ENCODE measurements at places on chromosomes 1 and 21. TPM values are rescaled to one million over a fixed set of nuclear protein-coding genes. Genes with fewer than 3 reads are reported as not detected.

GRCh38 chr1:219460081-219460895 is 152.6 kb downstream of the ZC3H11B start:
- H3K4me1 ChIP-seq: no peaks in the 10 kb centered on the region
- H3K36me3 ChIP-seq: no peaks in the 10 kb centered on the region
- no peak for DNase-seq
- no peak overlapping the region for H3K4me3 ChIP-seq

The CCDC185 gene
- total RNA-seq: not detected

DNA sequence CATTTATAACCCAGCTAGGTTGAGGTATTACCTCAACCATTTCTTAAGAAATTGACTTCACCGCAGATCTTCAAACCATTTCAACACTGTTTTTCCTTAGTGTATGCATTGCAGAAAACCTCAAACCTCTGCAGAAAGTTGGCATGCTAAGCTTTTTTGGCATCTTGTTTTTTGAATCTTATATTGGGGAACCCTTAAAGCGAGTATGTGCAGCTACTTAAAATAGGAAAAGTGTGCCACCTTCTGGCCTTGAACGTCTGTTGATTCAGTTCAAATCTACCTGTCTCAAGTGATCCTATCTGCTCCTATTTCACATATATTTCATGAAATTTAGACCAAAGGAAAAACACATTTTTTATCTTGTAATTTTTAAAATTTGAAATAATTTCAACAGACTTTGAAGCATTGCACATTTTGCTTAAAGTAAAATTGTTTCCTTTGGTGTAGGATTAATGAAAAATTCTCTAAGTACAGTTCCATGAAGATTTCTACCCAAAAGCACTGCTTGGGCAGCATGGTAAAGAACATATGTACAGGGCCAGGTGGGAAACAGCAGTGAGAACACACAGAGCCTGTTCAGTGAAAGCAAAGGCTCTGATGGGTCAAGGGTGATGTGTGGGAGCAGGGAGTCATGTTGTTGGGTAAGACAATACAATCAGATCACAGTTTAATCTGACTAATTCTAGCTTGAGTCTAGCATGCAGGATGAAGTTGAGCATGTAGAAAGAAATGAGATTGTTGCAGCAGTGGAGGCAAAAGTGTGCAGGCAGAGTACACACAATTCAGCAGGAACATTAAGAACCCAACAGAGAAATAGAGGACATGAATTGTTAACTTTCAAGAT is 17.2 kb downstream of the HENMT1 start:
- H3K36me3 ChIP-seq: no peaks in the 10 kb centered on the region
- H3K4me3 ChIP-seq: no peak overlapping the region
- peaks cover 10% of the 10 kb centered on the region for H3K4me1 ChIP-seq

GRCh38 chr1:36711480-36711879 is 228.8 kb upstream of the CSF3R start:
- peaks cover 6% of the 10 kb centered on the region for H3K4me1 ChIP-seq
- DNase-seq: no peak
- H3K36me3 ChIP-seq: no peaks in the 10 kb centered on the region
- H3K4me3 ChIP-seq: no peak overlapping the region

DNA sequence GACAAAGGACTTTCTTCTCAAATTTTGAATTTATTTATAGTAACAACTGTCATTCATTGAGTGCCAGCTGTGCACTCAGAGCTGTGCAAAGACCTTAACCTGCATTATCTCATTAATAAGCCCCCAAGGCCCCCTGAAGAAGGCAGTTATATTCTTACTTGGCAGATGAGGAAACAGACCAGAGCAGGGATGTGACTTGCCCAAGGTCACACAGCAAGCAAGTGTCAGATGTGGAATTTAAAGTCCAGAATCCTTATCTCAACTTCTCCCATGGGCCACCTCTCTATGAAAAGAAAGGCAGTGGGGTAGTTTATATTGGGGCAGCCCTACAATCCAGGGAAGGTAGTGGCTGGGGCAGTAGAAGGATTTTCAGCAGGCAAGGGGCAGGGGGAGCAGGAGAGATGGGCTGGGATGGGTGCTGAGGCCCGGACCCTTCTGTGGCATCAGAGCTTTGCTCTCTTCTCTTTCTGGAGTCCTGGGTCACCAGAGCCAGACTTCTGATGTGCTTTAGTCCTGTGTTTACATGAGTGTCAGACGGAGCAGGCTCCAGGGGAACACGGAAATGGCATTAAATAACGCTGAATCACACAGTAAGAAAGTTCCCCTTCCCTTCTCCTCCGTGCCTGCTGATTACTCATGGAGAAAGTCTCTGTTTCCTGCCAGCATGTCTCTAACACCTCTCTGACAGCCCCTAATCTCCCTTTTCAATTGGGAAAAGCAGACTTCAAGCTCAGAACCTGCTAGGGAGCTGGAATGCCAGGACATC is 39.5 kb downstream of the EPHB2 start:
- H3K4me3 ChIP-seq: no peak overlapping the region
- peaks cover 3% of the 10 kb centered on the region for H3K27me3 ChIP-seq
- H3K36me3 ChIP-seq: no peaks in the 10 kb centered on the region
- H3K4me1 ChIP-seq: no peaks in the 10 kb centered on the region
- no peak for DNase-seq
- no peak overlapping the region for H3K27ac ChIP-seq

The OR6N1 gene
- not detected for total RNA-seq

DNA sequence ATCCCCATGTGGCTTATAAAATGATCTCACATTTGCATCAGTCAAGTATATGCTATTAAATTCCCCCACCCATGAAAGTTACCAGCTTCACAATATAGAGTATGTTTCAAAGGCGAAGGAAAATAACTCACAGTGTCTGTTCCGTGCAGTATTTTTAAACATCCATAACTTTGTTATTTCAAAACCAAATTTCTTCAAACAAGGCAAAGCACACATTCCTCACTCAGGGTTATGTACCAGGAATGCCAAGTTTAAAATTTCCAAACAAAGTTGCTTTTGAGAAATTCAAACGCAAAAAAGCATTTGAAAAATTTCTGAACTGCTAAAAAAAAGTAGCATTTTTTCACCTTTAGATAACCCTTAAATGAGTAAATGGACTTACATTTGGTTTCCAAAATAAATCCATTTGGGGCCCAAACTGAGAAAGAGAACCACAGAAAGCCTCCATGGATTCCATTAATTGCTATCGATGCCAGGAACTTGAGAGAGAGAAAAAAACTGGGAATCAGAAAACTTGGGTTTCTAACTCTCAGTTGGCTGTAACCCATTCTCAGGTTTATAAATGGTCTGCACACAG is 149.5 kb downstream of the SLC30A10 start:
- no peaks in the 10 kb centered on the region for H3K36me3 ChIP-seq
- no peak overlapping the region for H3K27ac ChIP-seq
- no peaks in the 10 kb centered on the region for H3K4me1 ChIP-seq
- H3K27me3 ChIP-seq: no peaks in the 10 kb centered on the region

The AXDND1 gene
- total RNA-seq: not detected

GRCh38 chr1:95223110-95223509 is 10.9 kb upstream of the RWDD3 start:
- H3K36me3 ChIP-seq: no peaks in the 10 kb centered on the region
- DNase-seq: no peak
- no peak overlapping the region for H3K27ac ChIP-seq
- H3K4me3 ChIP-seq: no peak overlapping the region

DNA sequence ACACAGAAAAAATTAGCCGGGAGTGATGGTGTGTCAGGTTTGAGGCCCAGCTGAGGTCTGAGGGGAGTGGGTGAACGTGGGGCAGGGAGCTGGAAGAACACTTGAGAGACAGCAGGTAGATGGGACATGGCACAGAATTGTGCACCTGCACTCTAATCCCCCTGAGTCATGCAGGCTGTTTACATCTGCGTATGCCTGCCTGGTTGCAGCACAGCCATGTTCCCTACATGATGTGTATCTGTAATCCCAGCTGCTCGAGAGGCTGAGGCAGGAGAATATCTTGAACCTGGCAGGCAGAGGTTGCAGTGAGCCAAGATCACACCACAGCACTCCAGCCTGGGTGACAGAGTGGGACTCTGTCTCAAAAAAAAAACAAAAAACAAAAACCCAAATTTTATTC is 44.8 kb downstream of the ATP5PO start:
- no peak for DNase-seq
- H3K27me3 ChIP-seq: no peaks in the 10 kb centered on the region
- no peak overlapping the region for H3K27ac ChIP-seq
- no peak overlapping the region for H3K4me3 ChIP-seq

The KCNA3 gene
- total RNA-seq: 2.7 TPM

DNA sequence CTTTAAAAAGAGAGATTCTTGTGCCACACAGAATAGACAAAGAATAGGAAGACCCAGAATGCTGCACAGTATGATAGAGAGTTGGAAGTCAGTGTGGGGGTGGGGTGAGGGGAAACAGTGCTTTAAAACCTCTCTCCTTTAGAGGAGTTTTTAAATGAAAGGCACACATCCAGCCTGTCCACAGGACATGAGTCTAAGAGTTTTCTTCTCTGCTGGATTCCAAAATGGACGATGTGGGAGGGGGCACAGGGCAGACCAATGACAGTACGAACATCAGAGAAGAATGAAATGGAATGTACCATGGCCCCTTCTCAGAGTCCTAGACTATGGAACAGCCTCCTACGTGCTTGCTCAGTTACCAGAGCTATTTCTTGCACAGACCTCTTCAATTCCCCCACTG is 458.2 kb upstream of the DAB1 start:
- H3K36me3 ChIP-seq: no peaks in the 10 kb centered on the region
- no peaks in the 10 kb centered on the region for H3K27me3 ChIP-seq
- no peak overlapping the region for H3K4me3 ChIP-seq

The ETV3L gene
- not detected for total RNA-seq

GRCh38 chr1:240385985-240386978 is 225.7 kb downstream of the GREM2 start:
- H3K27ac ChIP-seq: no peak overlapping the region
- H3K36me3 ChIP-seq: peaks cover 15% of the 10 kb centered on the region
- no peak overlapping the region for H3K4me3 ChIP-seq
- DNase-seq: no peak
- no peaks in the 10 kb centered on the region for H3K27me3 ChIP-seq
- H3K4me1 ChIP-seq: no peaks in the 10 kb centered on the region

The BCL2L15 gene
- total RNA-seq: 1.8 TPM

- H3K4me1 ChIP-seq: peaks cover 29% of the 10 kb centered on the region
- H3K27ac ChIP-seq: no peak overlapping the region
- DNase-seq: no peak
- H3K27me3 ChIP-seq: no peaks in the 10 kb centered on the region
Observed at GRCh38 chr1:154616659-154617345, 8.8 kb upstream of the ADAR start.

DNA sequence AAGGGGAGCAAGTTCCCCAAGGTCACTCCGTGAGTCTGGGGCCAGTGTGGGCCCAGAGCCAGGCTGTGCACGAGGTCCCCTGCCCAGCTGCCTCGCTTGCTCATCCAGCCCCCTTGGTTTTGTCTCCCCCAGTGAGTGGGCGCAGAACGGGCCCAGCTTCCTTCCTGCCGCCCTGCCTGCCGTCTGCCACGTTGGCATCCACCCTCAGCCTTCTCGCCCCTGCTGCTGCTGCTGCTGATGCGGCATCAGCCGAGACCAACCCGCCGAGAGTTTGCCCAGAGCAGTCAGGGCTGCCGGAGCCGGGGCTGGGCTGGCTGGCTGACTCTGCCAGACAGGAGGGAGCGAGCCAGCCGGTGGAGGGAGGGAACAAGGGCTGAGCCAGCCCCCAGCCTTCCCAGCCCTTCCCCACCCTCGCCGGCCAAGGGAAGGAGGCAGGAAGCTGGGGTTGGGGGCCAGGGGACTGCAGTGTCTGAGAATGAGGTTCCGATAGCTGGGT is 31.4 kb upstream of the WASF2 start:
- no peak for DNase-seq
- H3K27me3 ChIP-seq: peaks cover 20% of the 10 kb centered on the region
- H3K36me3 ChIP-seq: no peaks in the 10 kb centered on the region
- peak overlapping the region; percentile 91 for H3K27ac ChIP-seq
- H3K4me1 ChIP-seq: peaks cover 61% of the 10 kb centered on the region

- H3K4me3 ChIP-seq: peak overlapping the region; percentile 39
- H3K36me3 ChIP-seq: no peaks in the 10 kb centered on the region
- H3K27ac ChIP-seq: peak overlapping the region; percentile 79
- H3K27me3 ChIP-seq: peaks cover 3% of the 10 kb centered on the region
Observed at GRCh38 chr1:164771041-164771618, 212.1 kb downstream of the PBX1 start.

DNA sequence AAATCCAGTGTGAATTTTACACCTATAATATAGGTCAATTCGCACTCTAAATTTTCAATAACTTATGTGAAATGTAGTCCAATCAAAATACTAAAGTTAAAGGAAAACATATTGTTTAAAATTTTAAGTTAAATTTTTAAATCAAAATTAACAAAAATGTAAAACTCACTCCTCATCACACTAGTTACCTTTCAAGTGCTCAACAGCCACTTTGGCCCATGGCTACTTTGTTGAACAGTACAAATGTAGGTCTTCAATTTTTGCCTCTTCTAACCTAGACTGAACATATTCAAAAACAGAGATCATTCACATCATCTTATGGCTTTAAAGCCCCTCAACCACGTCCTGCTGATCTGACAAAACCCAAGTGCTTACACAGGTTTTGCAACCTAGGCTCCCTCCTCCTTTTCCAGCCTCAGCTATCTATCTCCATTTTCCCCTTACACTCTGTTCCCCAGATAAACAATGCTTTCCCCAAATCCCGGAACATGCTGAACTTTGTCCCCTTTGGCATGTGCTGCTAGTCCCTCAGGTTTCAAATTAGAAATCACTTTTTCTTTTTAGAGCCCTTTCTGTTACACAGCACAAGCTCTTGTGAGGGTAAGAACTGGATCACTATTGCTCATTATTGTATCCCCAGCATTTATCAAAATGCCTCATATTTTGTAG is 110.6 kb downstream of the AKT3 start:
- peaks cover 19% of the 10 kb centered on the region for H3K4me1 ChIP-seq
- H3K27ac ChIP-seq: no peak overlapping the region
- H3K36me3 ChIP-seq: peaks cover 6% of the 10 kb centered on the region

DNA sequence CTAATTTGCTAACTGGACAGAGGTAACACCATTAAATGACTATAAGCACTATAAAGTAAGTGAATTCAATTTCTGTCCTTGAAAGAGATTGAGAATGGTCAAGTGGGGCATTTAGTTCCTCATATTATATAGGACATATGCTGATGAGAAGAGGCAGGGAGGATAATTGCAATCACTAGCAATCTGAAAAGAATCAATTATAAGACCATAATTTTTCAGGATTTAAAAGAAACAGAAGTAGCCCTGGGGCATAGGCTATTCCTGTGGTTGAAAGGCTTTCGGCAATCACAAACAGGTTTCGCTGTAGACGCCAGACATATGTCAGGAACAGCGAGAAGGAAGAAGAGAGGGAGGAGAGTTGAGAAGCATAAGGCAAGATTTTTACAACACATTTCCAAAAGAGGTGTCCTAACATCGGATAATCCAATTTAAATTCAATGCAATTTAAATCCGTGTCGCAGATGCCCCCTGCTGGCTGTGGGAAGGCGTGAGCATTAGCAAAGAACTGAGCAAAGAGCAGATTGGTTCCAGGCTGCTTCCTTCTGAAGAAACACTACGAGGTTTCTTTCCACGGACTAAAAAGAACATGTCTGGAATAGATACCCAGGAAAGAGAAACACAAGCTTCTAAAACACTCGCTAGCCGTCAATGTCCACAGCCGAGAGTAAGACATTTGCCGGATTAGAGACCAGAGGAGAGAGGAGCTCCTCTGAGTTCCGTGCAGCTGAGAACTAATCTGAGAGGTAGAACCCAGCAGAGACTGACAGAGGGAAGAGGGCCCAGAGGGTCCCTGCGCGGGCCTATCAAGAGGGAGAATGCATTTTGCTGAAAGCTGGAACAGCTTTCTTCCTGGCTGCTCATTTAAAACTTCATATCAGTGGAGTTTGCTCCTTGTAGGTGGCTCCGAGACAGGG is 27.9 kb downstream of the RGS5 start:
- H3K4me1 ChIP-seq: peaks cover 13% of the 10 kb centered on the region
- H3K27me3 ChIP-seq: peaks cover 3% of the 10 kb centered on the region
- H3K27ac ChIP-seq: peak overlapping the region; percentile 53
- no peaks in the 10 kb centered on the region for H3K36me3 ChIP-seq
- peak; percentile 80 for DNase-seq
